CD14-positive monocyte (primary cell): ENCODE measurements at places on chromosomes 13 and 19.

DNA sequence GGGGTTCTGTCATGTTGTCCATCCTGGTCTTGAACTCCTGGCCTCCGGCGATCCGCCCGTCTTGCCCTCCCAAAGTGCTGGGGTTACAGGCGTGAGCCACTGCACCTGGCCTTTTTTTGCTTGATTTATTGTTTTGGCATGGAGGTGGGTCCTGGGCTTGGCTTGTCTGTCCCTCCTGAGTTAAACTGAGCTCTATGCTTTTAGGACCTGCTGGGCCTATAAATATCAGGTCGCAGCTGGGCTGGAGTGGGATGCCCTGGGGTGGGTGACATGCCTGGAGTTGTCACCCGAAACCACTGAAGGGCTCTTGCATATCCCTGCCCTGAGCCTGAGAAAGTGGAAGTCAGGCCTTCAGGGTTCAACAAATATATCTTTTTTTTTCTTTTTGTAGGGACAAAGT, 5.5 kb downstream of the ARRDC5 start:
- no peak for DNase-seq

- no peak for DNase-seq
Observed at GRCh38 chr19:46732172-46732938, 13.5 kb upstream of the FKRP start.

DNA sequence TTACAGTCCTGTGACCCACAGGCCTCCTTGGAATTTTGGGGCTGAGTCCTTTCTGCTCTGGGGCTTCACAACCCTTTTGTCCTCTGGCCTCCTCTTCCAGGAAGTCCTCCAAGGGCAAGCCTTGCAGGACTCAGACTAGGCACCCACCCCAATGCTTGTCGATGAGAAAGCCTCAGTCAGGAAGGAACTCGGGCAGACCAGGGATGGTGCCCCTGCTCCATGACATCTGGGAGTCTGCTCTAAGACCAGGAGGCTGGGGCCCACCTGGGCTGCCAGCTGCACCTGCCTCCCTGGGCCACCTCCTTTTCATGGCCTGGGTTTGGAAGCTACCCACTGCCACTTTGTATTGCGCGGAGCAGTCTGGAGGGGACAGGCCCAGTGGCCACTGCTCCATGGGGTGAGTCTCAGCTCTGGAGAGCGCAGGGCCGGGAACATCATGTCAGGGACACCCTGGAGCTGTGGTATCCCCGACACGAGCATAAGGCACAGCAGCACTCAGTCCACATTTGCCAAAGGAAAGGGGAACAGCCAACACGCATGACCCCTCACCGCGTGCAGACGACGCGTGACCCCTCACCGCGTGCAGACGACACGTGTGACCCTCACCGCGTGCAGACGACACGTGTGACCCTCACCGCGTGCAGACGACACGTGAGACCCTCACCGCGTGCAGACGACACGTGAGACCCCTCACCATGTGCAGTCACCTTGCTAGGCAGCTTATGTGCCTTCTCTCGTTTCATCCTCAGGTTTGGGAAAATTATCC, 10.8 kb downstream of the C2CD4C start:
- no peak for DNase-seq

- DNase-seq = no peak
Observed at GRCh38 chr13:46521921-46522747, 30.8 kb upstream of the LRCH1 start.

- DNase-seq = no peak
Observed at GRCh38 chr13:75764251-75764925, 128.3 kb downstream of the LMO7 start.

DNA sequence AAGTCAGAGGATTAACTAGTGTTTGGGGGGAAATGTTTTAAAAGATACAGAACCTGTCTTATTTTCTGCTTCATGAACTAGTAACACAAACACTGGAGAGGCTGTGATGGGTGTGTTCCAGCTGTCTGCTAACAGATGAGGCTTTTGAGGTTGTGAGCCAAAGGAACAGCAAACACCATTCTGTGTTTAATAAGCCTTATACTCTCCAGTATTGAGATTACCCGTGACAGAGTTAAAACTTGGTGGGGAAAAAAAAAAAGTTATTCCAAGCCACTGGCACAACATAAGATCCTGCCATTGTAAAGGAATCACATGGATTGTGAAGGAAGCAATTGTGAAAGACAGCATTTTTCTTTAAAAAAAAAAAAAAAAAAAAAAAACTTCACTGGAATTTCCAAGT, 48.4 kb downstream of the KCTD12 start:
- DNase-seq = no peak

GRCh38 chr13:100124265-100124664, 35.4 kb downstream of the PCCA start:
- peak; percentile 75 for DNase-seq

DNA sequence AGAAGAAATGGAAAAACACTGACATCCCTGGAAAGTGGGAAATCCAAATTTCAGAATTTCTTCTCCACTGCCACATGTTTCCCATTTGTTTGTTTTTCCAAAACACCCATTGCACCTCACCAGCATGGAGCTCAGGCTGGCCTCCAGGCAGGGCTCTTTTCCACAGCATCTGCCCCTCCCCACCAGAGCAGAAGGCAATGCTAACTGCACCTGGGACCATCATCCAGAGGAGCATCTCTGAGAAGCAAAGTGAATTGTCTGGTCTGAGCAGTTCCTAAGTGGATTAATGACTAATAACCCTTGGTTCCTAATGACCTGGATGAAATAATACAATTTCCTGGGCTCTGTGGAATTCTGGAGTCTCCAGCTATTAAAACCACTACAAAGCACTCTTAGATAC, 8.8 kb upstream of the CYSLTR2 start:
- DNase-seq = no peak

DNA sequence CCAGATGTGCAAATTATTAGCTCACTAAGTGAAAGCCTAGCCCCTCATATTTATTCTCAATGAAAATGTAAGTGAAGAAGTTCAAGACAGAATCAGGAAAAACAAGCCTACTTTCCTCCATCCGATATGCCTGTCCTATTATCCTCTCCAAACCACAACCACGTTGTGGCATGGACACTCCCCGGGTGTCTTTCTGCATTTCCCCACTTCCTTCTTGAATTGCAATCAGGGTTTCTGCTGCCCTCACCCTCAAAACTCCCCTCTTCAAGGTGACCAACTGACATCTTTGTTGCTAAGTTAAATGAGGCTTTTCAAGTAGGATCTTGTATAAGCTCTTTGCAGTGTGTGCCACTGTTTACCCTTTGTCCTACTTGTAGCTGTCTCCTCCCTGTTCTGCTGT, 11.8 kb downstream of the SLC25A30 start:
- no peak for DNase-seq

DNA sequence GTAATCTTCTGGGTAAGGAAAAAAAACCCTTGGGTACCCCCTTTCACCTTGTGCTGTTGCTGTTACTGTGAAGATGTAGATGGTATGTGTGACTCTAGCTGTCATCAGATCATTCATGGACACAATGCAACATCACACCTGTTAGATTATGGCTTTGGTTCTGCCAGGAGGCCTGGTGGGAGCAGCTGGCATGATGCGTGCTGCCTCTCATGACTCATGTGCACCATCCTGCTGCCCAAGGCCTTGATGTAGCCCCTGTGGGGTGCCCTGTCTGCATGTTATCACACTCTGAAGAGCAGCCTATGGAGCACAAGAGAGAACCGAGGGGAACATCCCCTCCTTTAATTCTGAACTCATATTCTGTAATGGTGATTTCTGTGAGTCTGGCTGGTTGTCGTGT, 57.7 kb upstream of the TEX29 start:
- DNase-seq = no peak

DNA sequence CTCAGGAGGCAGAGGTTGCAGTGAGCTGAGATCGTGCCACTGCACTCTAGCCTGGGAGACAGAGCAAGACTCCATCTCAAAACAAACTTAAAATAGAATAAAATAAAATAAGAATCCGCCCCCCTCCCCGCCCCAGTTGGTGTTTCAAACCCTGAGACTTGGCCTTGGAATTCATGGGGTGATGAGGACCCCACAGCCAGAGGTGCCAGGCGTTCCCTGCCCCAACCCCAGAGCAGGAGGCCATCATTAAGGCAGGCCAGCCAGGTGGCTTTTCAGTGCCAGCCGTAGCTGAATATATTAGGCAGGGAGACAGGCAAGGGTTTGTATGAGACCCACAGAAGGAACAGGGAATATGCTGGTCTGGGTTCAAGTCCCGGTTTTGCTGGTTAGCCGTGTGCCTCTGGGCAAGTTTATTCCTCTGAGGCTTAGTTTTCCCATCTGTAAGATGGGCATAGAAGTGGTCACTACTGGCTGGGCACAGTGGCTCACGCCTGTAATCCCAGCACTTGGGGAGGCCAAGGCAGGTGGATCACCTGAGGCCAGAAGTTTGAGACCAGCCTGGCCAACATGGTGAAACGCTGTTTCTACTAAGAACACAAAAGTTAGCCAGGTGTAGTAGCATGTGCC, 12.3 kb downstream of the HPN start:
- no peak for DNase-seq

- DNase-seq = peak; percentile 57
Observed at GRCh38 chr13:105272660-105273631, 1262.5 kb downstream of the EFNB2 start.

GRCh38 chr19:7623725-7624603, 5.4 kb downstream of the XAB2 start:
- no peak for DNase-seq

DNA sequence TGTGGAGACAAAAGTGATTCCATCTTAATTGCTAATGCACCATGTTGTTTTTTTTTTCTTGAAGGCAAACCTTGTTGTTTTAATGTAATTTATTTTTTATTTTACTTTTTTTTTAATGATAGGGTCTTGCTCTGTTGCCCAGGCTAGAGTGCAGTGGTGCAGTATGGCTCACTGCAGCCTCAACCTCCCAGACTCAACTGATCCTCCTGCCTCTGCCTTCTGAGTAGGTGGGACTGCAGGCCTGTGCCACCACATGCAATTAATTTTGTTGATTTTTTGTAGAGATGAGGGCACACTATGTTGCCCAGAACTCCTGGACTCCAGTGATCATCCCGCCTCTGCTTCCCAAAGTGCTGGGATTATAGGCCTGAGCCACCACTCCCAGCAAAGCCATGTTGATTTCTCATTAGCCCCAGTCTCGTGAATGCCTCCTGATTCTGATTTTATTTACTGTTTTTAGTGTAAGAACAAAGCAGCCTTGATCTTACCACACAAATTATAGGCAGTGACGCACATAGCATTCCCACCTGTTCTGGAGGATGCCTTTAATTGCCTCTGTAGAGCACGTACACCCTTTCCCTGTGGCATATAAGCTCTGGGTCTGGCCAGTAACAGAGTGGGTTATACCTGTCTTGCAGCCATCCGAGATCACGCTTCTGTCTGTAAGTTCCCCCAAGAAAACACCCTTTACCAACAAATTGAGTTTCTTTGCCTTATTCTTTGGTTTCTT, 150.4 kb downstream of the GGACT start:
- DNase-seq = no peak

- peak; percentile 53 for DNase-seq
Observed at GRCh38 chr13:39451301-39451700, 151.7 kb downstream of the LHFPL6 start.

DNA sequence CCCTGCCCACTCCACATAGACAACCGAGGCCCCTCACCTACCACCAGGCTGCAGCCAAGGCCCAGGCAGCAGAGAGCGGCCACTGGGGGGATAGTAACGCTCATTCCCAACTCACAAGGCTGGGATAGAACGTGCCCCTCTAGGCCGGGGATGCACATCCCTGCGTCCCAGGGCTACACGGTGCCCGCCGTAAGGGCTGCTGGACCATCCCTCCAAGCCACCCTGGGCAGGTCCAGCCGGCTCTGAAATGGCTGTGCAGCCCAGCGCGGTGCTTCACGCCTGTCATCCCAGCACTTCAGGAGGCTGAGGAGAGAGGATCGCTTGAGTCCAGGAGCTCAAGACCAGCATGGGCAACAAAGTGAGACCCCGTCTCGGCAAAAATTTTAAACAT, 3.2 kb downstream of the REXO1 start:
- no peak for DNase-seq

- no peak for DNase-seq
Observed at GRCh38 chr13:60244381-60244780, 80.7 kb upstream of the DIAPH3 start.

DNA sequence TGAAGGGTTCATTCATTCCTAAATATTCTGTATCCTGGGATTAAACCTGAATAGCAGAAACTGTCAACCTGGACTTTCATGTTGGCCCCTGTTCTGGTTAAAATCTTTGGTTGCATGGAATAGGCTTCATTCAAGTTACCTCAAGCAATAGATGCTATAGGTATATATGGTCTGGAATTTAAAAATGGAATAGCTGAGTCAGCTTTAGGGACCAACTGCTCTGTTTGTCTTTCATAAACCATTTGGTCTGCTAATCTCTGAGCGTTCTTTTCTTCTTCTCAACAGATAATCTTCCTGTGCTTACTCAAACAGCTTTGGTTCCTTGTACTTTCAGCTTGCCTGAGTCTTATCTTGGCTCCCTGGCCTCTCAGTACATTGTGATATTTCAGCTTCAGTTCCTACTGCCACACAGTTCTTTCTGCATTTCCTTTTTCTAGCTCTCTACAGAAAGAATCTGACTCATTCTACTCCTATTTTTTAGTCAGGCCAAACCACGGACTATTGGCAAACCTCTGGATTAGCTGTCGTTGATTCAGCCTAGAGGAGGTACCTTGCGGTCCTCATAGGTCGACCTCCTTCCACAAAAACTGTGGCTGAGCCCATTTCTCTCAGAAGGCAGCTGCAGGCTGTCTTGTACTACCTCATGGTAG, 35.9 kb upstream of the MAB21L1 start:
- DNase-seq = peak; percentile 1

DNA sequence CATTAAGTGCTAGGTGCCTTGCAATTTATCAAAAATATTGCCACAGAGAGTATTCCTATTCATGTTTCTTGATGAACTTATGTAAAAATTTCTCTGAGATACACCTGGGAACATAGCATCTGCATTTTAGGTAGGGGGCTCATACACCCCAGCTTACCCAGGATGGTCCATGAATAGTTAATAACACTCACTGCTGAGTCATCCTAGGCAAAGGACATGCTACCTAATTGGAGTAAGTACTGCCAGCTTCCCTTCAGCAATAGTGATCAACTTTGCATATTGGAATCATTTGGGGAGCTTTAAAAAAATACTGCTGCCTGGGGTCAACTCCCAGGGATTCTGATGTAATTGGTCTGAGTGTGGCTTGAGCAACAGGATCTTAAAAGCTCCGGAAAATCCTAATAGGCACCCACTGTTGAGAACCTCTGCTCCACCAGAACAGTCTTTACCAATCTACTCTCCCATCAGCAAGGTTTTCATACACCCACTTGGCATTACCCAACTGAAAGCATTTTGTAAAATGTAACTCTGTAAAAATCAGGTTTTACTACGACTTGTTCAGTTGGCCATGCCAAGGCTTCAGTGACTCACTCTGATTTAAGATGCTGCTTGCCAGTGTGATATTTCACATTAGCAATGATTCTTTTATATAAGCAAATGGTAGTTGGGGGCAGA, 67.2 kb upstream of the FNDC3A start:
- DNase-seq = no peak

GRCh38 chr19:48400018-48400742, 6.7 kb downstream of the GRIN2D start:
- DNase-seq = no peak

DNA sequence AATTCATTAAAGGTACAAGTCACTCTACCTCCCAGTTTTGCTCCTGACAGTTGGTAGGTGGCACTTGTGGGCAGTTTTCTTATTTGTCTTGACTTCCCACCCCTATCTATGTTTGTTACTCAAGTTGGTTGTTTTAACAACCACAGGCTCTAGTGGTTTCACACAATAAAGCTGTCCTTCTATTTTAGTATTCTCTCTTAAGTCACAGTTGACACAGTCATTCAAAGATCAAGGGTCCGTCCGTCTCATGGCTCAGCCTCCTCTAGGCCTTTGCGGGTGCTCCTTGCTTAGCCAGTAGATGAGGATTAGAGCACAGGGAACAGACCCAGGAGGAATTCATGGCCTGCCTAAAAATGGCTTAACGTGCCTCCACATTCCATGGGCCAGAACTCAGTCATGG, 573.7 kb downstream of the IRS2 start:
- no peak for DNase-seq
